ENCODE measurements at places on chromosomes 4 and X.
A peak's percentile ranks its signal among the peaks of the same experiment; 100 is the strongest.

DNA sequence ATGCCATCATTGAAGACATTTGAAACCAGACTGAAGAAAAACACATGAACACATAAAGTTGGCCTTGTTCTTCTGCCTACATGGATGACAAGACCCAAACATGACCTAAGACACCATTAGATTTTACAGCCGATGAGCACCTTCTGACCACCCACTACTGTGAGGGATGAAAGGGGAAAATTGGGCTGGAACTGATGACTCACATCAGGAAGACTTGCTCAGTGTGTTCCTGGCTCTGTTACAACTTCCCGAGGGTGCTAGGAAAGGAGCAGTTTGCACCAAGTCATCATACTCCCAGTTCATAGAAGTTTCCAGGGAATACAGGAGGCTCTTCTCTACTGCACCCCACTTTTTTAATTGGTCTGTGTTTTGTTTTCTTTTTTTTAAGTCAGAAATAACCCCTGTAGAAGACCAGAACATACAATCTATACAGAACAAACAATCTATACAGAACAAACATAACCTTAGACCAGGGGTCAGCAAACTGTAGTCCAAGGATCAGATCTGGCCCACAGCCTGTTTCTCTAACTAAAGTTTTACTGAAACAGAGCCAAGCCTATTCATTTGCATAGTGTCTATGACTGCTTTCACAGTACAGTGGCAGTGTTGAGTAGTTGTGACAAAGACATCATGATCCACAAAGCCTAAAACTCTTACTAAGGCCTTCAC is 25.3 kb downstream of the BTC start:
- peak; percentile 48 for DNase-seq

- no peak for DNase-seq
These were observed 21.5 kb downstream of the CXCL8 start for GRCh38 chr4:73761856-73762255.

GRCh38 chr4:168167714-168168284 is 75.5 kb downstream of the ANXA10 start:
- DNase-seq: no peak

GRCh38 chr4:77035153-77035552 is 40.6 kb downstream of the CCNI start:
- DNase-seq: no peak

GRCh38 chr4:174528226-174528625 is 5.9 kb upstream of the HPGD start:
- no peak for DNase-seq

GRCh38 chr4:123478859-123479345 is 82.3 kb downstream of the SPRY1 start:
- peak; percentile 34 for DNase-seq

DNA sequence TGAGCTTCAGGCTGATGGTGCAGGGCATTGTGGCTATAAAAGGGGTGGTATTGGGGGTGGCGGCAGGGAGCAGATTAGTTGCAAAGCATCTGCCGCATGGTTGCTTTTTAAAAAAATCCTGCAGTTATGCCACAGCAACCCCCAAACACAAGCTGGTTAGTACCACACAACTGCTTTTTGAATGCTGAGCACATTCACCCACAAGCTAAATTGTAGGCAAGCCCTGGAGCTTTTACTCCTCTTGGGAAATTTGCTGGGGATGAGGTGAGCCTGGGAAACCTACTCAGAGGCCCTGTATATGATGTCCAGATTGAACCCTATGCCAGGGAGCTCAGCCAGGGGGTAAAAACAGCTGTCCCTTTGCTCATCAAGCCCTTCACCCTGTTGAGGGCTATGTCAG is 33.8 kb upstream of the TRIM2 start:
- no peak for DNase-seq

DNA sequence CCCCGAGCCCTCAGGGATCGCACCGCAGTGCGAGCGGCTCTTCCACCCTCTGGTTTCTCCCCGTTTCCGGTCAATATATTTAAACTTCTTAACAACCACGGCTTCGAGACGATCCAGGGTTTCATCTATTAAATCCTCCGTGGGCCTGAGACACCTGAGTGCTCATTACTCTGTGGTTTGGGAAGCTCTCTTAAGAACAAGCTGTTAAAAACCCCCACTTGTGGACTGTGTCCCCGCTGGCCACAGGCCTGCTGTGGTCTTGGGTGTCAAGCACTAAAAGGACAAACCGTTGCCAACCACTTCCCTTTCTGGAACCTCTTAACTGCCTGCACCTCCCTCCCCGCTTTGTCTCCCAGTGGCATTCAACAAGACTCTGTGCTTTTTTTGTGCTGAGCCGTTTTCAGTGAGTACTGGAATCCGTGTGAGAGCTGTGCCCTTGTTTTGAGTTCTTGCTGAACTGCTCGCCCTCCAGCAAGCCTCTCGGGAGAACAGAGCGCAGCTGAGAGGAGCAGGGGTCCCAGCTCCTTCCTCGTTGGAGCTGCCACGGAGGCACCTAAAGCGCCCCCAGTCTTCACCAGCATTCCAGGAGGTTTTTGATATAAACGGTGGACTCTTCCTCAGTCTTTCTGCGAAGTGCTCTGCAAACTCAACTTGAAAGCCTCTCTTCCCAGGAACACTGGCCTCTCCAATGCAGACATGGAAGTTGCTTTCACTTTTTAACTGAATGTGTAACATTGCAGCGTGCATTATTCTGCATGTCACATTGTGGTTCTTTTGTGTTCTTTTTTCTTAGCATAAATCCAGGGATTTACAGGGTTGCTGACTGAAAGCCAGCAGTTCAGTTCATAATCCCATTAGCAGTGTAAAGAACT is 691 bp upstream of the IGFBP7 start:
- DNase-seq: no peak

DNA sequence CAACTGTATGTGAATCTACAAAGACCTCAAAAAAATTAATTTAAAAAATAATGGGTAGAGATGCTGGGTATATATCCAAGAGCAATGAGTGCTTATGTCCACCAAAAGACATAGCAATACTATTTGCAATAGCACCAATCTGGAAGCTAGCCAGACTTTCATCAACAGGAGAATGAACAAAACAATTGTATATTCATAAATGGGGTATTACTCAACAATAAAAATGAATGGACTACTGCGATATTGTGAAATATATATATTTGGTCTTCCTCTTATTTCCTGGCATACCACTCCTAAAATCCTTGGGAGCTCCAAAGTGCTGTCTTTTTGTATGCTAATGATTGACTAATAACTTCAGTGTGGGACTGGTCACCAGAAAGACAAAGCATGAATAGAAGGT is 77.5 kb downstream of the MSN start:
- no peak for DNase-seq

DNA sequence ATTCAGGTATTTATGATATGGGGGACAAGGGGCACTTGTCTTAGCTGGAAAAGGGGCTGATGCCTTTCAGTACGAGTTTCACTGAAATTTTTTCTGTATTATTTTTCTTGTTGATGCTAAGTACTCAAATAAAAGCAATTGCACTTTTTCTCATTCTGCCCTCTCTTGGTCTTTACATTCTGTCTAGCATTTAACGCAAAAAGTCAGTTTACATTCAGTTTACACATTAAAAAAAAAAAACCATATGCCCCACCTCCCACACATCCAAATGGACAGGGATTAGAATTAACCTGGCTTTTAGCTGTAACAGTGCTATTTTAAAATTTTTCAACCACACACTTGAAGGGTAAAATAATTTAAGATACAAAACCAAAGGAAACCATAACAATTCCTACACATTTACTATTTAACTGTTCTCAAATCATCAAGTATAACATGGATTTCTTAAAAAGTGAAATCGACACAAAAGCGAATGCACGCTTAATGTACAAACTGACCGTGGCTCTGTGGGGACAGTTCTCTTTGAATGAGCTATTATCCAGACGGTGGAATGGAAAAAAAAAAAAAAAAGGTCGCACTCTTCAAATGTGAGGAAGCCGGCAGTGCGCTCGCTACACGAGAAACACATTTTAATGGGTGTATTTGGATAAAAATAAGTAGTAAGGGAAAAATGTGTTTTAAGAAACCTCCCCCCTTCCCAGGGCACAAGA is 1.4 kb downstream of the AMMECR1 start:
- no peak for DNase-seq

- no peak for DNase-seq
These were observed 52.0 kb downstream of the CXorf58 start for GRCh38 chrX:23959781-23960180.

GRCh38 chrX:107629540-107629909 is 1.2 kb downstream of the PRPS1 start:
- DNase-seq: no peak

- DNase-seq: no peak
These were observed 272.9 kb downstream of the PPP1R2C start for GRCh38 chrX:42505016-42505415.

- DNase-seq: no peak
These were observed 20.6 kb downstream of the GABRQ start for GRCh38 chrX:152658302-152658701.

DNA sequence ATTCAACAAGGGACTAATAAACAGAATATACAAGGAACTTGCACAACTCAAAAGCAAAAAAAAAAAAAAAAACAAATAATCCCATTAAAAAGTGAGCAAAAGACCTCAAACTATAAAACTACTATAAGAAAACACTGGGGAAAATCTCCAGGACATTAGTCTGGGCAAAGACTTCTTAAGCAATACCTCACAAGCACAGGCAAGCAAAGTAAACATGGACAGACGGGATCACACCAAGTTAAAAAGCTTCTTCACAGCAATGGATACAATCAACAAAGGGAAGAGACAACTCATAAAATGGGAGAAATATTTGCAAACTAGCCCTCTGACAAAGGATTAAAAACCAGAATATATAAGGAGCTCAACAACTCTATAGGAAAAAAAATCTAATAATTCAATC is 17.1 kb upstream of the BMP15 start:
- no peak for DNase-seq

DNA sequence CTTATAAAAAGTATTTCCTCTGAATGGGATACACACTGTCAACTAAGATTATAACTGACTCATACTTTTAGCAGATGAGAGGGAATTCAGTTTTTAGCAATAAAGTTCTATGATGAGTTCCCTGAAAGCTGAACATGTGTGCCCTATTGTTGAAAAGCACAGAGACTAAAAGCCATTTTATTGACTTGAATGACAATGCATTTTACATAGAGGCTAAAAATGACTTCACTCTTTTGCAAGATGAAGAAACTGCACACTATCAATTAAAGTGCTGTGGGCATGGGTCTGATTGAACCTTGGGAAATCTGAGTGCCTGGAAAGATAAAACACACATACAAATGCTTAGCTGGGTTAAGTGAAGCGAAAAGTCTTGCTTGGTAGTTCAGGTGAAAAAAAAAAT is 633.4 kb downstream of the PDHA2 start:
- no peak for DNase-seq

DNA sequence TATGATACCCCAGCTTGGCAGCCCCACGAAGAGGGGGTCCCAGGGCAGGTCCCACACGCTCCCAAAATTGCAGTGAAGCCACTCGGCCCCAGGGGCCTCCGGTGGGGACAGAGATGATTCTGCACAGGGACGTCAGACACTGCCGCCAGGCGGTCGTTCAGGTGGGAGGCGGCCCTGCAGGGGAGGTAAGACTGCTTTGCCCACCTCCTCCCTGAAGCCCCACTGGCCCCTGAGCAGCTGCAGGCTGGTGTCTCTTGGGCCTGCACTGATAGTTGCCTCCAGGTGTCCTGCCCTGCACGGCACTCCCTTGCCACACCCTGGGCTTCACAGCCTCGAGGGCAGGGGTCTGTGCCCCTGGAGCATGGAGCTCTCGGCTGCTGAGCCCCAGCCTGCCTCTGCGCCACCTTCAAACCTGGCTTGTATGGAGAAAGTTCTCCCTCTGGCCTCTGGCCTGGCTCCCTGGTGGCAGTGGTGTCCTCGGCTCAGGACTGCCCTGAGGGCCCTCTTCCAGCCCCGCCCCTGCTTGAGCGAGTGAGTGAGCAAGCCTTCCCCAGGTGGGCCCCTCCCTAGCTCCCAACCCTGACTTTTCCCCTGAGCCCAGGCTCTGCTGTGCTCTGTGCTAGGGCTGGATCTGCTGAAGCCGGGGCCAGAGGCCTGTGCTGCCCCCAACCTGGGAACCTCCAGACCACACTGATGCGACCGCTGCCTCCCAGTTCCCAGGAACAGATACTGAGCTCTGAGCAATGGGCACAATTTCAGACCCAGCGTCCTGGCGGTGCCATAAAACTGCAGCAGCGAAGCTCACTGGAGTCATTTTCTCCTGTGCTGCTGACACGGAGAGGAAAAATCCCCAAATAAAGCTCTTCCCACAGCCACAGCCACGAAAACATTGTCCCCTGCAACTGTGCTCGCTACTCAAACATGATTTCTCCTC is 16.1 kb downstream of the ADRA2C start:
- no peak for DNase-seq

- no peak for DNase-seq
These were observed 6.8 kb downstream of the MAEA start for GRCh38 chr4:1296324-1297022.

- DNase-seq: no peak
These were observed 251.8 kb downstream of the KCTD8 start for GRCh38 chr4:44196796-44197195.

DNA sequence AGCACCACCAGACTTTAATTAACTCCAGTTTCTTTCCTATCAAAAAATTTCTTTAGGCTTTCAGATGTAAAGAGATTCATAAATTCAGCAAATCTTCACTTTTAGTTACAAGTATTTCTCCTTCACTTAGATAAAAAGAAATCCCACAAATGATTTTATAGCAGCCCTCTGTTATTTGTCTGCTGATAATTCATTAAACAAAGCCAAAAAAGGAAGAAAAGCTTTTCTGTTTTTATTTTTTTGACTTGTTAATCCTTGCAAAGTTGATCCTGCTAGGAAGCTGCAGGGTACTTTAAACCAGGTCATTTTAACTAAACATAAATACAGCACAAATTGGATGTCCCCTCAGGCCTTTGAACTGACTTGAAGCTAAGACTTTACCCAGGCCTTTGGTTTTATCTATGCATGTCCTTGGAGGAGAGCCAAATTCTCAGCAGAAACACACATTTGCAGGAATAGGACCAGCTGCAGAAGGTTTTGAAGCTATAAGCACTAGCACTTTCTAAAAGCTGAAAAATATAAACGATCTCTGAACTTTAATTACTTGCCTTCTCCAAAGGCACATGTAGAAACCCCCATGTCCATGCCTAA is 57.5 kb downstream of the PCDH18 start:
- peak; percentile 8 for DNase-seq

- no peak for DNase-seq
These were observed 284.2 kb downstream of the RCHY1 start for GRCh38 chr4:75229806-75230570.

DNA sequence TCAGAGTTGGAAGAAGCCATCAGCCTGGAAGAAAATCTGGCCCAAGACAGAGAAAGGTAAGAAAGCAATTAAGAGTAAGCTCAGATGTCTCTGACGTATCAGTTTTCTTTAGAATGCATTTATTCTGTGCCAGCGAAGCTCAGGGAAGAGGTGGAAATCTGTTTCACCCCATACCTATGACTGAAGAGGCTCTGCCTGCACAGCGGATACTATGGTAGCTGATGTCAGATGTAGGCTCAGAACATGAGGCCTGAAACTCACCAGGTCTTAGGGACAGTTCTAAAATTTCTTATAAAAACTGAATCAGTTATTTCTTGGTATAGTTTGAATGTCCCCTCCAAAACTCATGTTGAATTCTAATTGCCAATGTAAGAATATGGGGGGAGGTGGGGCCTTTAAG is 30.9 kb downstream of the VEGFC start:
- no peak for DNase-seq
